Dermis blood vessel endothelial cell (primary cell): ENCODE measurements at places on chromosomes 3 and 15.

GRCh38 chr3:197339841-197340520 lies 41.6 kb upstream of the DLG1 start:
- DNase-seq, result no peak

GRCh38 chr3:81452418-81452817 lies 309.0 kb downstream of the GBE1 start:
- no peak for DNase-seq

DNA sequence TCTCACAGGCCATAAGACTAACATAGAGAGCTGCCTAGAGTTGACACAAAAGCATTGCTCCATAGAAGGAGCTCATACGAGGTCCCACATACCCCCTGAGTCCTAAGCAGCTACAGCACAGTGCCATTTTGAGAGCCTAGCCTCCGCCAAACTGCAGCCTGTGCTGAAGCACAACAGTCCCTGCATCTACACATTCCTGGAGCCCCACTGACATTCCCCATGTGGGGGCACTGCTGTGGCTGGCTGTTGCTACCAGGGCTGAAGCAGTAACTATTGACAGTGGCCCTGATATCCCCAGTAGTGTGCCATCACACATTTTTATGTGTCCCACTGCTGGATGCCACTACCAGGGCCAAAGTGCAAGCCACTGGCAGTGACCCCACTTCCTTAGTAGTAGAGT lies 80.3 kb downstream of the CERS3 start:
- no peak for DNase-seq

DNA sequence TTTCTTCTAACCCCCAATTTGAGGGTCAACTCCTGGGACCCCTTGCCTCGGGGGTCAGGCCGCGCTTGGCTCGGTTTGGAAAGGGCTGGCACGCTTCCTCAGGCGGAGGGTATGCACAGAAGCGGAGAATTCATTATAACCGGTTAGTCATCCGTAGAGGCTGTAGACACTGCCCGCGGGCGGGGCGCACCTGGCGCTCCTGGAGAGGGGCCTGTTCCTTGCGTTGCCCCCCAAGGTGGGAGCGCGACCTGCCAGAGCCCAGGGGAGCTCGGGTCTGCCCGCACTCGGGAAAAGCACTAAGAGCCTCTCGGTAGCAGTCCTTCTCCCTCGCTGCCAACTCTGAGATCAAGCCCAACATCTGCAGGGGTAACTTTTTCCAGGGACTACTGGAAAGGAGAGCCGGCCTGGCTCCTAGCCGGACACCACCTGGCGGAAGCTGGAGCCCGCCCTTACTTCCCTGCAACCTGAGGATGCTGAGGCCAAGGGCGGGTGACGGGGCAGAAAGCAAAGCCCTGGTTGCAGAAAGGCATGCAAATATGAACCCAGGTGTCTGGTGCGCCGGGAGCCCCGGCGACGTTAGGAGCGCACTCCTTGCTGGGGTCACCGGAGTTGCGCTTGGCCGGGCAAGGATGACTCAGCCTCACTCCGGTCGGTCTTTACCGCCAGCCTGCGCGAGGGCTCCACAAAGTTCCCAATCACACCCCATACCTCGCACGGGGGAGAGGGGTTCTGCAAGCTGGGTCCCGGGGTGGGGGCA lies 1.5 kb upstream of the CACNA2D3 start:
- DNase-seq, result no peak

DNA sequence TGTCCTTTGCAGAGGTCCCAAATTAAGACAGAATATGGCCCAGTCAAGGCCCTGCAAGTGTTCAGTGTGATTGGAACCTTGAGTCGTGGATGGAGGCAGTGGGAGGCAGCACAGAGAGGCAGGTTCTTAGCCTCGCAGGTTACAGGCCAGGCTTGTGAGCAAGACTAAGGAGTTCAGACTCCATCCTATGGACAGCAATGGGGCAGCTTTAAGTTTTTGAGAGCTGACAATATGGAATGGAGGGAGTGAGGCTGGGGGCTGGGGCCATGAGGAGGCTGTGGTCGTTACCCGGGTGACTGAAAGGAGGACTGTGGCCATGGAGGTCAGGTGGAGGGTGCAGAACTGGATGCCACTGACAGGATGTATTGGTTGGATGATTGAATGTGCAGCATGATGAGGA lies 74.1 kb upstream of the PRR23C start:
- no peak for DNase-seq
